KBM-7 (cell line): ENCODE measurements at places on chromosomes 16 and 17.
A peak's percentile ranks its signal among the peaks of the same experiment; 100 is the strongest.

DNA sequence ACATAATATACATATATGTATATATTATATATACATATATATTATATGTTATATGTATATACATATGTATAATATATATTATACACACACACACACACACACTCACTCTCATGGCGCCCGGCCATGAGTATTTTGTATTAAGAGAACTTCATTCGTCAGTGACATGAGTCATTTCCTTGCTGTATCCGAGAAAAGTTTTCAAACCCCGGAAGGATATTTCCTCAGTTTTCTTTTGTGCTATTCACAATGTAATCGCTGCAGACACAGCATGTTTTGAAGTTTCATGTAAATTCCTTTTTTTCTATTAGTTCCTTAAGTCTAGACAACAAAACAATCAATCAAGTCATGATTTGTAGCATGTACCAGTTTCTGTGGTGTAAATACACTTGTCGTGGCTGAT lies 33.3 kb downstream of the OR1D5 start:
- DNase-seq = no peak

- no peak for DNase-seq
Measured at GRCh38 chr16:57166951-57167350, 18.9 kb downstream of the PSME3IP1 start.

- DNase-seq = no peak
Measured at GRCh38 chr17:79168486-79169055, 93.9 kb downstream of the ENGASE start.

- DNase-seq = no peak
Measured at GRCh38 chr17:59409336-59410048, 78.0 kb downstream of the YPEL2 start.

DNA sequence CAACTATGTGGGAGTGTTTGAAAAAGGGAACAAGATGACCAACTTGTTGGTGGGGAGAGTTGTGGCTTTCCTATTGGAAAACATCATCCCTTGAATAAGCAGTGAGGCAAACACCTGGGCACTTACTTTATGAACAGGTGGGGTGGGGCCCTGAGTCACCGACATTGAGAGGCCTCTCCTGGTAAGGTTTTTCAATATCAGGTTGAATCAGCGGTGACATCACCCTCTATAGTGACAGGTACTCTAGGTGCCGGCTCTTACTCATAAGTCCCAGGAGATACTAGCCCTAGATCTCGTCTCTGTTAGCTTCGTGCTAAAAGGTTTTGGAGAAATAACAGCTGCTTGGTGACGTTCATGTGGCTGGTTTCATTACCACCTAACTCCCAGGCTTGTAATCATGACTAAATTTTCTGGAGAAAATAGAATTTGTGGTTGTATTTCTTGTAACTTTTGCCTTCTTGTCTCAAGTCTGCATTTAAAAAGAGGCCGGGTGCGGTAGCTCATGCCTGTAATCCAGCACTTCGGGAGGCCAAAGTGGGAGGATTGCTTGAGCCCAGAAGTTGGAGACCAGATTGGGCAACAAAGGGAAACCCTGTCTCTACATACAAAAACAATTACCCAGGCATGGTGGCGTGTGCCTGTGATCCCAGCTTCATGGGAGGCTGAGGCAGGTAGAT lies 19.3 kb downstream of the CDH1 start:
- no peak for DNase-seq

DNA sequence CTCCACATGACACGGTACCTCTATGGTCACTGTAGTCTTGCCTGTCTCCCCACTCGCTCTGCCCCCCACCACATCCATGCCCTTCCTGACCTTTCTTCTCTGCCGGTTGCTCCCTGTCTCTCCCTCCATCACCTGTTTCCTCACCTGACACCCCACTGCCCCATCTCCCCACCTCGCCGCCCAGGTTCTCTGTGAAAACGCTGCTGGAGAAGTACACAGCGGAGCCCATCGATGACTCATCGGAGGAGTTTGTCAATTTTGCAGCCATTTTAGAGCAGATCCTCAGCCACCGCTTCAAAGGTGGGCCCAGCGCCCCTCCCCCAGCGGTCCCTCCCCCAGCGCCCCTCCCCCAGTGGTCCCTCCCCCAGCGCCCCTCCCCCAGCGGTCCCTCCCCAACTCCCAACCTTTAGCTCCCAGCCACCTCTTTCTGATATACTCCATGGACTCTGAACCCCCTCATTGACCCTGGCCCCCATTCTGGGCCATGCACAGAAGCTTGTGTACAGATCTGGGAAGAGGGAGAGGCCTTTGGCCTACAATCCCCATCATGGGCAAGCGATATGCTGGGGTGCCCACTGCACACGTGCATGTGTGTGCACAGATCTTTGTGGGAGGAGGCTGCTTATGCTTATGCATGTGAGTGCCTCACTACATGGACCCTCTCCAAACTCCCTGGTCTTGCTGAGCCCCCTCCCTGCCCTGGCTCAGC lies 4.1 kb downstream of the RUNDC3A start:
- DNase-seq = no peak

- DNase-seq = no peak
Measured at GRCh38 chr16:11393366-11393765, 48.1 kb downstream of the RMI2 start.

- DNase-seq = no peak
Measured at GRCh38 chr16:50614955-50615724, 66.0 kb downstream of the SNX20 start.

GRCh38 chr17:76458580-76459490 lies 5.9 kb upstream of the UBE2O start:
- DNase-seq = peak; percentile 40

GRCh38 chr16:88023786-88024185 lies 72.6 kb downstream of the BANP start:
- DNase-seq = no peak

- DNase-seq = no peak
Measured at GRCh38 chr16:945271-946047, 25.3 kb downstream of the LMF1 start.

- DNase-seq = no peak
Measured at GRCh38 chr17:57962279-57963148, 7.3 kb upstream of the CUEDC1 start.

DNA sequence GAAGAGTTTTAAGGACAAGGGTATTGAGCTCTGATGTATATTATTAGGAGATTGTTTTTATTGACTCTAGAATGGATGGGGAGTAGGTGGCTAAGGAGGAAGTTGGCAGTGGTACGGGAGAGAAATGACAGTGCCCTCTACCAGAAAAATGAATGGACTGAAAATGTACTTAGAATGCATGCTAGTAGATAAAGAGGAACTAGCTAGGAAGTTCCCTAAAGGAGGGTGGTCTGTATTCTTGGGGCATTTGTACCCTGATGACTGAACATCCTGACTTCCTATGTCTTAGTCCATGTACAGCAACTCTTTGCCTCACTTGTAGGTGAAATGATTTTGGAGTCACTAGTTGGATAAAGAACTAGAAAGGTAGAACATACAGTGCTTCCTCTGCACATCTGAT lies 581.5 kb upstream of the RBFOX1 start:
- DNase-seq = peak; percentile 19

DNA sequence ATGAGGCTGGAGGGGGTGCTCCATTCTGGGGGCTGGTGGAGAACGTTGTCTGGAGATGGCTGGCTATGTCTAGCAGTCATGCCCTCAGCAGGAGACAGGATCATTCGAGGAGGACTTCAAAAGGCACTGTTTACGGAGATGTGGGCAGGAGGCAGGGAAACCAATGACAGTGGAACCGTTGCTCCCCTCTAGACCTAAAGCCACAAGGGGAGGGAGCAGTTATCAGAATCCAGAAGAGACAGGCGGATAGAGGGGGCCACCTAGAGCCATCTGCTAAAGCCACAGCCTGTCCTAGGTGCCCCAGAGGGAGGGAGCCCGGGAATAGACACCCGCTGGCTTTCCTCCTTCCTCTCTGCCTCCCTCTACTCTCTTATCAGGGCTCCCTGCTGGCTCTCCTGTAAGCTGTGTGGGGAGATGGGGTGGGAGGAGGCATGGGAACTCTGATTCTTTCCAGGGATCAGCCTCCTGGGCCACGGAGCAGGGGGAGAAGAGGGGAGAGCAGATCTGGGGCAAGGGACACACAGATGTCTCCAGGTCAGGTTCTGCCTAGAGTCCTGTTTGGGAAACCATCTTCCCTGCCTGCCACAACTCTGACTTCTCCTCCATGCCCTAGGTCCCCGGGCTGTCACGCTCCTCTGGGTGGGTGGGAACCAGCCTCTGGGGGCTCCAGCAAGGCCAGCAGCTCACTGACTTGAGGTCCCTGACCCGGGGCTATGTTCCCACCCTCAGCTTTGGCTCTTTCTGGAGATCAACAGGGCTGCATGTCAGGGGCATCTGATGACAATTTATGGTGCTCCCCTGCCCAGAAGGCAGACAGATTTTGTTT lies 42.3 kb downstream of the IRX3 start:
- DNase-seq = peak; percentile 93

DNA sequence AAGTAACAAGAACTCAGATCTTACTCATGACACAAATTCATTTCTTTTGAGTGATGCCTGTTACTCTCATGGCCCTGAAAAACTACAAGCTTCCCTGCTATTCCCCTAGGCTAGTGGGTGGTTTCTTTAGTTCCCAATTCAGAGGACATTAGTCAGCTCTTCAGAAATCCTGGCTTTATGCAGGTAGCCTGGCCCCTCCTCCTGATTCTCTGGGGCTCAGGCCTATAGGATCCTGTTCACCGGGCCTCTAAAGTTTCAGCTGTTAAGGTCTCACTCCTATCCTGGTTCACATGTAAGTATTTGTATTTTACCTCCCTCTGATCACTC lies 87.3 kb upstream of the IRX5 start:
- DNase-seq = no peak

- peak; percentile 10 for DNase-seq
Measured at GRCh38 chr17:16989230-16989952, 17.5 kb upstream of the TNFRSF13B start.

GRCh38 chr16:81697616-81698309 lies 81.3 kb upstream of the PLCG2 start:
- no peak for DNase-seq

DNA sequence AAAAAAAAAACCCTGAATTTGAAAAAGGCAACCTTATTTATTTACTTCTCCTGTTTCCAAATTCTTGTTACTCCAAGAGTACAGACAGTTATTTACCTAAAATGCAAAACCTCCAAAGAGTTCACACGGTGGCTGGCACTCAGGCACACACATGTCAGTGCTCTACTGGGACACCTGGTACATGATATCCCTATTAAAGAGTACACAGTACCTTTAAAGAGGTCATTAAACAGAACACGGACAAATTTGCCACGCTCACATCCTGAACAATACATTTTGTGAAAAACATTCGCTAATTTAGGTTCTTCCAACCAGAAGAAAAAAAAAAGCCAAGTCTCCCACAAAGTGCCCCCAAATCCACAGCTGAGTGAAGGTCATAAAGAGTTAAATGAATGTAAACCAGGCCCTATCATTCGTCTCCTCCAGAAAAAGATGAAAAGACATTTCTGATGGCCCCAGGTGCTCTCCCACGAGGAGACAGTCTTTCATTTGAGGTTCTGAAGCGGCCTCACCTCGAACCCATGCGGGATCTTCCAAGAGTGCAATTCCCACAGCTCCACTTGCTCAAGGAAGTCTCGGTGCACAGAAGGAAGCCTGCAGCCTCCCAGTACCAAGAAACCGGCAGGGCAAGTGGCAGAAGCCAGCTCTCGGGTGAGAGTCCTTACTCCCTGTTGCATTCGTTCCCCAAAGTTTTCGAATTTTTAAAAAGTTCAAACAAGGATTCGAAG lies 993 bp downstream of the ERN1 start:
- DNase-seq = no peak

GRCh38 chr17:6753546-6753945 lies 2.3 kb upstream of the XAF1 start:
- no peak for DNase-seq
